GM12891 (cell line): ENCODE measurements at places on chromosomes 7 and 10.

- DNase-seq, result no peak
Observed at GRCh38 chr7:22723181-22723601, 3.8 kb upstream of the IL6 start.

DNA sequence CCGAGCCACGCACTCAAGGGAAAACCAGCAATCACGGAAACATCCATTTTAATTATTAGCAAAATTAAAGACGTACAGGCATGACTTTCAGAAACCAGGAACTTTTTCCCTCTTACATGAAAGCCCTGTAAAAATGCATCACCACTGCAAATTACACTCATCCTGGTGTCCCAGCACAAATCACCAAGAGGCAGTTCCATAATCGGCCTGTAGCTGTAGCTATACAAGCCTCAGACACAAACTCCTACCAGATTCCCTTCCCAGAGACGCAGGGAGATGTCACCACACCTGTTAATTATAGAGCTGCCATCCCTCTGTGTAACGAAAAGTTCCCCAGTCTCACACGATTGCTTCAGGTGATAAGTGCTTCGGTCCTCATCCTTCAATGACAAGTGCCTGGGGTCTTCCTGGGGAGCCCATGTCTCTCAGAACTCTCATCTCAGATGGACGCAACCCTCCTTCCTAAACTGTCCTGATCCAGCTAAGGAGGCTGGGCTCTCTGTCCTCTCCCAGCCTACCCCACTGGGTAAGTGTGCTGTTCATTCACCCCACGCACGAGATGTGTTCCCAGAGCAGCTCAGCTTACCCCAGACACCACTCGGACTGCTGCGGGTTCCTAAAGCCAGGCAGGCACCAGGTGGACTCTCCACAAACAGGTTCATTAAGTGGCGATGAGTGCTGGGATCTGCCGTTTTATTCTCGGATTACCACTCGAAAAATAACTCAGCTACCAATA is 5.9 kb downstream of the FGFR2 start:
- no peak for DNase-seq

DNA sequence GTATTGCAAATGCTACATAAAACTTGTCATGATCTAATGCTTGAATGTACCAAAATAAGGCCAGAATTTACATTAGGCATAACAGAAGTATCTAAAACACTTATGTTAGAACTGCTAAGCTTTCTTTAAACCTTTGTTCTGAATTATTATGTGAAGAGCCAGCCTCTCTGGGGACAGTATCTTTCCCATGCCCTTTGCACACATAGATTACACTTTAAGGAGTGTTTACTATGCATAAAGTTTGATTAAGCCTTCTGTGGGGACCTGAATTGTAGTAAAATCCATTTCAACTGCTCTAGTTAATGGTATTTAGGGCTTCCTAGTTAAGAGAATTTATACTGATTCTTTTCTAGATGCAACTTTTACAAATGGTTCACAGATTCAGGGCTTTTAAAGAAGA is 444.7 kb downstream of the IPMK start:
- DNase-seq, result no peak

DNA sequence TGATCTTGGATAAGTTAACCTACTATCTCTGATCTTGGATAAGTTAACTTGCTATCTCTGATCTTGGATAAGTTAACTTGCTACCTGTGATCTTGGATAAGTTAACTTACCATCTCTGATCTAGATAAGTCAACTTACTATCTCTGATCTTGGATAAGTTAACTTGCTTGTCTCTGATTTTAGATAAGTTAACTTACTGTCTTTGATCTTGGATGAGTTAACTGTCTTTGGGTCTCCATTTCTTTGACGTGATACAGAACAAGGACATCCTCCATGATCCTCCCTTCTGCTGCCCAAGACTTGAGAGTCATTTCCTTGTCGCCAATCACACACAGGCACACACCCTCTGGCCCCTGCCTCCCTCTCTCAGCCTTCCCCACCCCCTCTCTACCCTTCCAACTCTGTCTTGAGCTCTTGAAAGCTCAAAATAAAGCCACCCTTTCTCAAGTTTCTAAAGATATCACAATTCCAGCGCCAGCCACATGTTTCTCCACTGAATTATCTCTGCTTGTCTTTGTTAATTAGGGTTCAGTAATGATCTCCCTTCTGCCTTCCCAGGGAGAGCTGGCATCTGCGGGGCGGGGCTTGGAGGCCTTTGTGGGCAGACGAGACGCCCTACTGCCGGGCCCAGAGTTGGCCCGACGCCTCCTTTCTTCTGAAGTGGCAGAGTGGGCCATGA is 85.1 kb upstream of the GTF2I start:
- DNase-seq, result no peak

GRCh38 chr7:66377045-66377444 is 171.9 kb downstream of the TPST1 start:
- DNase-seq, result no peak

GRCh38 chr10:8130973-8131911 is 76.8 kb downstream of the GATA3 start:
- no peak for DNase-seq
